Activated CD8-positive, alpha-beta memory T cell treated with anti-CD3 and anti-CD28 coated beads for 1 hour (primary cell): ENCODE measurements at places on chromosomes 1 and 21.

GRCh38 chr1:28161751-28162150 is 14.7 kb downstream of the PTAFR start:
- DNase-seq, result no peak

- no peak for DNase-seq
Measured at GRCh38 chr1:243686159-243686558, 163.9 kb downstream of the AKT3 start.

- DNase-seq, result no peak
Measured at GRCh38 chr1:204711947-204712701, 26.6 kb upstream of the LRRN2 start.

DNA sequence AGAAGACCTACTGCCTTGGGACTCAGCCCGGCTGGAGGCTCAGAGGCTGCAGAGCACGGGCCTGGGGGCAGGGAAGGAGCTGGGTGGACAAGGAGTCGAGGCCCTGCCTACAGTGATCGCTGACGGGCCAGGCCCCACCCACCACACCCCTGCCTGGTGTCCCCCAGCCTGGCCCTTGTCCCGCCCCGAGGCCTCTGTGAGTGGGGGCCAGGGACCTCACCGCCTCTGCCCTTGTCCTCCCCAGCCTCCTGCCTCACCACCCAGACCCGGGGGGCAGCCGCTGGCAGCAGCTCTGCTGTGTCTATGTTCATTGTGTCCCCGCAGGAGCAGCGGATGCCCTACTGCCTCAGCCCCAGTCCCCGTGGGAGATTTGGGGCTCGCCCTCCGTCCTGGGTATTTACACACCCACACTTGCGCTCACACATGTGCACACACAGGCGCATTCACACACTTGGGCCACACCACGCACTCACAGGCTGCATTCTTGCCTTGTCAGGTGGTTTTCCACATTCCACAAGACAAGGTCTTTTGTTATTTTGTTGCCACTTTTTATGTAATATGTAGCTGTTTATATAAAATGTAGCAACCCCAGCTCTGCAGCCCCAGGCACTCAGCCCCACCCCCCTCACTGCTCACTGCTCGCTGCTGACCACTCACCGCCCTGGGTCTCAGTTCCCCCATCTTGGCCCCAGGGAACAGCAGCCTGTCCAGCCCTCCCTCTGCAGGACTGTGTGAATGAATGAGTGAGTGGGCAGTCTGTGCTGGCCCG is 7.3 kb downstream of the PFKL start:
- DNase-seq, result no peak

DNA sequence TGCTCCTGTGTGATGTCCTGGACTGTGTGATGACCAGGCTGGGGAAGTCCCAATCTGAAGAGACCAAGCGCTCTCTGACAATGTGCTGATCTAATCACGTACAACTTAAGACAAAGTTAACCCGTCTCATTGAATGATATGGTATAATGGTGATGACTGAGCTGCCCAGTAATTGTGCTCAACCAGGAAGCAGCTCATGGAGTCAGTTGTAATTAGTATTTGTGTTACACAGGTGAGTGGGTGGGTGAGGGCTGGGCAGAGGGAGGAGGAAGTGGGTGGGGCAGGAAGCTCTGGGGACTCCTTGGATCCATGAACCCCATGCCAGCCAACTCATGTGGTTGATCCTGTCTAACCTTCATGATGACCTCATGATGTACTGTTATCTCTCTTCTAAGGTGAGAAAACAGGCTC is 8.7 kb upstream of the ECE1 start:
- no peak for DNase-seq

- DNase-seq, result no peak
Measured at GRCh38 chr1:18998016-18998724, 41.7 kb upstream of the IFFO2 start.

DNA sequence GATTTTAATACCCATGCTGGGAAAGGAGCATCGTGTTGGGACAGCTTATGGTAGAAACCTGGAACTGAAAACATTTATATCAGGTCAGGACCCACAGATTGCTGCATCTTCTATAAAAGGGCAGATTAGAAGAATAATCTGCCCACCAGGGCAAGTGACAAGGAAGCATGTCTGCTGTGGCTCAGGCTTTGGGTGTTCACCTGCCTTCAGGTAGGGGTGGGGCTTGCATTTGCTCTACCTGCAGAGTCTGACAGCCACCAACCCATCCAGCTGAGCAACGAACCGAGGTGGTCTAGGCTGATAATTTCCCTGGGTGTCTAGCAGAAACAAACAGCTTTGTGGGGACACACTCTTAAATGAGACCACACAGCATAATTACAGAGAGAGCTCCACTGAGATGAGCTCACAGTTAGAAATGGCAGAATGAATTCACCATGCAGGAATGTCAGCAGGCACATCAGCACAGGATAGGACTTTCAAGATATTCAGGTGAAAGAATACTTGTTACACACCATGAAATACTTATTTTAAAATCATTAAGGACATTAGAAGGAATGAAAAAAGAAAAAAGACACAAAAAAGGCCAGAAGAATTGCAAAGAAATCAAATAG is 36.1 kb upstream of the B3GALT5 start:
- no peak for DNase-seq
